Posterior cingulate gyrus (tissue), 11 donors: ENCODE measurements at places on chromosomes 2 and 18.

DNA sequence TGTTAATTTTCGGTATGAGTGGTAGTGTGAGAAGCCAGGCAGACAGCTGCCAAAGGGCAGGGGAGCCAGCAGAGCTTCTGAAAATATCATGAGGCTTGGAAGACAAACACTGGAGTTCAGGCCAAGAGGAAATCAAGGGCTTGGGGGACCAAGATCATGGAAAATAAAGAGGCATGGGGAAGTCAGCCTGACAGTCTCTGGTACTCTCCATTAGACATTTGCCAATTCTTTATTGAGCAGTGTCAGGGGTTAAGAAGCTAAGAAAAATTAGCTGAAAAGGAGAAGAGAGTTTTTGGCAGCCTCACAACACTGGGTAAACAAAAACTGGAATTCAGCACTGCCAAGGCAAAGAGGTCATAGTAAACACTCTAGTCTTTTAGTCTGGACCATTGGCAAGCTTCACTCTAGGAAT, 612.7 kb downstream of the EPHA4 start:
- no peak for DNase-seq

GRCh38 chr2:110755491-110756078, 23.2 kb downstream of the ACOXL start:
- no peak for DNase-seq

DNA sequence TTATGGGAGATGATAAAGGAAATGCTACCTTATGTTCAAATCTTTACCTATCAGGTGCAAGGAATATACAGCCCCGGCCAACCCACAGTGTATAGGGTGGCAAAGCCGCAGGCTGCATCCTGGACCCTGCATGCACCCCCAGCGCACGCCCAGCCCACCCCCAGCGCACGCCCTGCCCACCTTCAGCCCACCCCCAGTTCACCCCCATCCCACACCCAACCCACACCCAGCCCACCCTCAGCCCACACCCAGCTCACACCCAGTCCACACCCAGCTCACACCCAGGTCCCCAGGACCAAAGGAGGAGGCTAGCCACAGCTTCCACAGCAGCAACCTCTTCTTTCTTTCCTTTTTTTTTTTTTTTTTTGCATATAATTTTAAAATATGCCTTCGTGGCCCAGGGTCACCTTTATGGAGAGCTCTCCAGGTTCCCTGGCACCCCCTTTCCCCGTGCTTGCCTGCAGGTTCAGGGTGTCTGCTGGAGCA, 120.9 kb downstream of the PTGR3 start:
- no peak for DNase-seq

DNA sequence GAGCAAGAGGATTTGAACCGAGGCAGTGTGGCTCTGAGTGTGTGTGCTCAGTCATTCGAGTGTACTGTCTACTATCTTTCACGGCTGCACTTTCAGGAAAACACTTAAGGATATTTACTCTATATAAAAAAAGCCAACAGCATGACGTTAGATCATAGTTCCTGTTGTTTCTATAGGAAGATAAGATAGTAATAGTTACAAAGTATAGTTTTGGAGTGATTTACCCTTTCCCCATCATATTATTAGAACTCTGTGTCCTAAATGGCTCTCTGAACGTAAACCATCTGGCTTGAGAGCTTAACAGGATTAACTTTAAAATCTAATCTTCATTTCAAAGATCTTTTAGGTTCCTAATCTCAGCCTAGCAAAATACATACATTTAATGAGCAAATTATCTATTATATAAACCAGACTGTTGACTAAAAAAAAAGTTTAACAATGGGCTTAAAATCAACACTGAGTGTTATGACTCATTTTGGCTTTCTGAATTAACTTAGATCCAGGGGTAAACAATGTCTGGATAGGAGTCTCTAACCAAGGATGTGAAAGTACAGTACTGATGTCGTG, 150.3 kb upstream of the DNMT3A start:
- DNase-seq = no peak

GRCh38 chr18:63247506-63247905, 72.1 kb downstream of the BCL2 start:
- no peak for DNase-seq
